Mesendoderm (in vitro differentiated cells): ENCODE measurements at places on chromosomes 3 and 15.

GRCh38 chr3:5035113-5035512, 55.9 kb downstream of the BHLHE40 start:
- no peak for DNase-seq
- peaks cover 2% of the 10 kb centered on the region for H3K4me1 ChIP-seq
- H3K27ac ChIP-seq: no peak overlapping the region
- H3K27me3 ChIP-seq: no peaks in the 10 kb centered on the region

DNA sequence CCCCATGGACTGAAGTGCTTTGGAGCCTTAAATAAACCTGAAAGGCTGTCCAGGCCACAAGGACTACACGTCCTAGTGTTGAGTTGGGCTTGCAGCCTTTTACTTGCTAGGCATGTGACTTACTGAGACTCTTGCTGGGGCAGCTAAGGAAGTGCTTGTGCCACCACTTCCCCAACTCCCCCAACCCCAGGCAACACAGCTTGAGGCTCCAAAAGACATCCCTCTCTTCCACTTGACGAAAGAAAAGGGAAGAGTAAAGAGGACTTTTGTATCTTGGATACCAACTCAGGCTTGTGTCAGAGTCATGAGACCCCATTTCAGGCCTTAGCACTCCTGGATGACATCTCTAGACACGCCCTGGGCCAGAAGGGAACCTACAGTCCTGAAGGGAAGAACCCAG, 109.8 kb downstream of the XRN1 start:
- no peaks in the 10 kb centered on the region for H3K36me3 ChIP-seq
- H3K27me3 ChIP-seq: no peaks in the 10 kb centered on the region
- no peak for DNase-seq
- no peaks in the 10 kb centered on the region for H3K4me1 ChIP-seq

DNA sequence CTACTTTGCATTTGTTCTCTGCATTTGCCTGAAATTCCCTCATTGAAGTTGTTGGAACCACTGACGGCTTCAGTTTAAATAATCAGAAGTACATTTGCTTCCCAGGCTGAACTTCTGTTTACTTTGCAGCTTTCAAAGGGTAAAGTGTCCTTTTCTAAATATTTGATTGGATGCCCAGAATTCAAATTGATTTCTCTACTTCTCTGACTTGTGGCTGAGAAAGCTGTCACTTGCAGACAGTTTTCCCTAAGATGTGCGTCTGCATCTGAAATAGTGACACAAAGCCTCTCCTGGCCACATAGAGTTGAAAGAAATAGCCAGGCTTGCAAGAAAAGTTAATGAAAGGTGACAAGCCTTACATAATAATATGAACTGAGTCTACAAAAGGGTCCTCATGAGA, 299.6 kb downstream of the THSD4 start:
- no peak overlapping the region for H3K4me3 ChIP-seq
- no peaks in the 10 kb centered on the region for H3K36me3 ChIP-seq
- H3K27me3 ChIP-seq: no peaks in the 10 kb centered on the region
- DNase-seq: no peak

DNA sequence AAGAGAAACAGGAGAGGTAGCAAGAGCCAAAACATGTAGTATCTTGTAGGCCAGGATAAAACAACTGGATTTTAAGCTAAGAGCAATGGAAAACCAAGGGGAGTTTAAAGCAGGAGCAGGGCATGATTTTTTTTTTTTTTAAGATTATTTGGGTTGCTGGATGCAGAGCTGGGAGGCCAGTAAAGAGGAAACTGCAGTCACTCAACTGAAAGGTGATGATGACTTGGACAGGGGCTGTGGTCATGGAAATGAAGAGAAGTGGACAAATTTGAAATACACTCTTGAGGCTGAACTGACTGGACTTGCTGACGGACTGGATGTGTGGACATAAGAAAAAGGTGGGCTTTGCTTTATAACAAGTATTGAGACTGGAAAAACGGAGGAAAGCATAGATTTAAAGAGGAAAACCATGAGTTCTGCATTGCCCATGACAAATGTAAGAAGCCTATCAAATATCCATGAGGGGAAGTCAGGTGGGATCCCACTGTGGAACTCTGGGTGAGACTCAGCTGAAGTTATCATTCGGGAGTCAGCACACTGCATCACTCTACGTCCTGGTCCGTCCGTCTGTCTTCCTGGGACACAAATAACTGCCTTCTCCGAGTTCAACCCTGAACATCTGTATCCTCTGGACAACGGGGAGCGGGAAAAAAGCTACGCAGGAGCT, 688 bp downstream of the XPC start:
- no peak for DNase-seq
- peak overlapping the region; percentile 94 for H3K4me3 ChIP-seq
- H3K4me1 ChIP-seq: peaks cover 5% of the 10 kb centered on the region
- no peaks in the 10 kb centered on the region for H3K27me3 ChIP-seq

DNA sequence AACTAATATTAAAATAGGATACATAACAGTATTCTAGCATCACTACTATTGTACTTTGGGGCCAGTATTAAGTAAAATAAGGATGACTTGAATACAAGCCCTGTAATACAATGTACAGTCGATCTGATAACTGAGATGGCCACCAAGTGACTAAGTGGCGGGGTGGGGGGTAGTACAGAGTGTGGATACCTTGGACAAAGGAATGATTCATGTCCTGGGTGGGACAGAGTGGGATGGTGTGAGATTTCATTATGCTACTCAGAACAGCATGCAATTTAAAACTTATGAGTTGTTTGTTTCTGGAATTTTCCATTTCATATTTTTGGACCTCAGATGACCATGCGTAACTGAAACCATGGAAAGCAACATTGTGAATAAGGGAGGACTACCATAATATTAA, 46.0 kb downstream of the SLC7A14 start:
- H3K36me3 ChIP-seq: no peaks in the 10 kb centered on the region
- no peak overlapping the region for H3K27ac ChIP-seq
- DNase-seq: no peak
- H3K4me3 ChIP-seq: no peak overlapping the region

DNA sequence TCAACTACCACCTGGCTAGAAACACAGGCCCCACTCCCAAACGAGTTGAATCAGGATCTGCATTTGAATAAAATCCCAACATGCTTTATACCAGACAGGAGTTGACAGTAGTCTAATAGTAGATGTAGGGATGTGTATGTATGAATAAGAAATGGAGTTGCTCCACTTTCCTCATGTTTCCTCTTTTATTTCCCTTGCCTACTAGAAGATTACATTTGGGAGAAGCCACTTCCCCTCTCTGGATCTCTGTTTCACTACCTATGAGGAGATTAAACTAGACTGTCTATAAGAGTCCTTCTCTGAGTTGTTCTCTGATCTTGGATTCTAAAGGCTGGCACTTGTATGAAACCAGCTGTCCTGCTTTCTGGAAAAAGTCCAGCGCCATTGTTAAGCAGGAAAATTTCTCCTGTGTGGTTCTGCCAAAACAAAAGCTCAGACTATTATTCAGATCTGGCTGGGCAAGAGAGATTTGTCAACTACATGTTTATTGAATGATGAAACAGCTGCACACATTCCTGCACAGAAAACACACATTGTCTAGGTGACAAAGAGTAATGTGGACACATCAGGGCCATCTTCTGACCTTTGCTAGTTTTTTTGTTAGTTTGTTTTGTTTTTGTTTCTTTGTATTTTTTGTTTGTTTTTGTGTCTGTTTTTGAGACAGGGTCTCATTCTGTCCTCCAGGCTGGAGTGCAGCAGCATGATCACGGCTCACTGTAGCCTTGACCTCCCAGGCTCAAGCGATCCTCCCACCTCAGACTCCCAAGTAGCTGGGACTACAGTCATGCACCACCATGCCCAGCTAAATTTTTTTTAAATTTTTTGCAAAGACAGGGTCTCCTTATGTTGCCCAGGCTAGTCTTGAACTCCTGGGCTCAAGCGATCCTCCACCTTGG, 29.9 kb downstream of the ACP3 start:
- no peak for DNase-seq
- H3K36me3 ChIP-seq: no peaks in the 10 kb centered on the region
- no peak overlapping the region for H3K27ac ChIP-seq
- H3K4me1 ChIP-seq: no peaks in the 10 kb centered on the region

DNA sequence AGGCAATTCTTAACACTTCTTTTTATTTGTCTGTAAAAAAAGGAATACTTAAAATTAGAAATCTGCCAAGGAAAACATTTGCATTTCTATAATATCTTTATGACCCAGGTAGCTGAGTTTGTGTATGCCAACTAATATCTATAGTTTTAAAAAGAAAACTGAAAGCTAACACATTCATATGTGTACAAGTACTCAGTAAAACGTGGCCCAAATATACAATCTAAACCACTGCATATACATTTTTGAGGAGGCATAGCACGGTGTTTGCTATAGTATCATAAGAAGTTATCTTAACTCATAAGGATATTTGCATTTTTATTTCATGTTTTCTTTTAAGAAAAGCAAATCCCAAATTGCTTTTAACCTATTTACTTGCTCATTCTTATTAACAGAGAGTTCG, 172.7 kb downstream of the ZBTB20 start:
- H3K36me3 ChIP-seq: no peaks in the 10 kb centered on the region
- DNase-seq: no peak

DNA sequence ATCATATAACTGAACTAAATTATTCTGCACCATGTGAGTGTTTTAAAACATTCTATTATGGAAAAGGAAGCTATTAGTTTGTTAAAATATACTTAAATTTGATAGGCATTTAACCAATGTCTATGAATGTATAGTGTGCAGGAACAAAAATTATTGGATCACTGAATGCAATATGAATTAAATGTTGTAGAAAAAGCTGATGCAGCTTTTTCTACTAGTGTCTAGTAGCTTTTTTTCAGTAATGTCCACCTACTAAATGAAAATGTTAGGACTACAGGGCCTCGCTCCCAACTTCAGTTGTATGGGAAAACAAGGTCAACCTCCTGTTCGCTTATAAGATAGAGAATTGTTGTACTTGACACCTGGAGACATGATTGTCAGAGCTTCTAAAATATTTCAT, 335.0 kb downstream of the MECOM start:
- H3K27ac ChIP-seq: no peak overlapping the region
- DNase-seq: no peak
- H3K36me3 ChIP-seq: no peaks in the 10 kb centered on the region
- no peaks in the 10 kb centered on the region for H3K27me3 ChIP-seq
- no peak overlapping the region for H3K4me3 ChIP-seq

DNA sequence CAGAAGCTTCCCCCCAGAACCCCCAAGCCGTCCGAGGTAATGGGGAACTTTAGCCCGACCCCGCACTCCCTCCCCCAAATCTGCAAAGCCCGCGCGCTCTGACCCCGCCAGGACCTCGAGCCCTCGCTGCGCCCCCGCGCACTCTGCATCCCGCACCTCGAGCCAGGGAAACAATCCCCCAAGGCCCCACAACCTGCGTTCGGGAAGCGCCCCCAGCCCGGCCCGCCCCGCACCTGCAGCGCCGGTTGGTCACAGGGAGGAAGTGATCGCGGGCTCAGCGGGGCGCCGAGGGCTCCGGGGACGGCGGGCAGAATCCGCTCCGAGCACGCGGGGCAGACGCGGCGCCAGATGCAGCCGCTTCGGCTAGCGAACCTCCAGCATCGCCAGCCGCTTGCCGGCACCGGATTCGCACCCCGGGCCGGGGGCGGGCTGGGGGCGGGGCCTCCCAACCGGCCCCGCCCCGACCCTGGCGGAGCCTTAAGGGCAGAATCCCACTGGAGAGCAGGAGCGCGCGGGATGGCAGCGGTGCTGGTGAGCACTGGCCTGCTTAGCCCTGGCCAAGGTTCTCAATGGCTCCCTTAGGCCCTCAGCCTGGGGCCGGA, at the start of gene CAMKV:
CAMKV (minus strand) TSS at position 382 of the 602 bp plus-strand sequence. CDS start 7,518 bp downstream, outside the sequence.
- no peak within 1 kb of the TSS for H3K4me3 ChIP-seq
- peak; percentile 58 for DNase-seq
- H3K36me3 ChIP-seq: no peaks in the 10 kb centered on the region
- H3K4me1 ChIP-seq: peaks cover 4% of the 10 kb centered on the region
- no peak within 1 kb of the TSS for H3K27ac ChIP-seq

DNA sequence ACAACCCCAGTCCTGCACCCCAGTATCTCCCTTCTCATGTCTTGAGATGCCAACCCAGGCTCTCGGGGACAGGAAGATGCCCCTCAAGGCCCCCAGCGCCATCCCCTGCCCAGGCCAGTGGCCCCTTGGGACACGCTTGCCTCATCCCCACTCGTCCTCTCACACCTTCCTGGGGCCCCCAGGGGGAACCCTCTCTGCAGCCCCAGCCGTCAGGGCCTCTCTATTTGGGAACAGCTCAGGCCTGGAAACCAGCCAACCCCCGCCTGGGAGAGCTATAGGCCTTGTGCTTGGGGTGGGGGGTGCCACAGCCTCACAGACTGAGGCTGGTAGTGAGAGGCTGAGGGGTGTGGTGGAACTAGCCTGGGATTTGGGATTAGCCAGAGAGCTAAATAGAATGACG, 7.8 kb downstream of the LINGO1 start:
- H3K4me1 ChIP-seq: peaks cover 9% of the 10 kb centered on the region
- H3K36me3 ChIP-seq: no peaks in the 10 kb centered on the region
- H3K27ac ChIP-seq: no peak overlapping the region
- no peak for DNase-seq
- no peaks in the 10 kb centered on the region for H3K27me3 ChIP-seq

DNA sequence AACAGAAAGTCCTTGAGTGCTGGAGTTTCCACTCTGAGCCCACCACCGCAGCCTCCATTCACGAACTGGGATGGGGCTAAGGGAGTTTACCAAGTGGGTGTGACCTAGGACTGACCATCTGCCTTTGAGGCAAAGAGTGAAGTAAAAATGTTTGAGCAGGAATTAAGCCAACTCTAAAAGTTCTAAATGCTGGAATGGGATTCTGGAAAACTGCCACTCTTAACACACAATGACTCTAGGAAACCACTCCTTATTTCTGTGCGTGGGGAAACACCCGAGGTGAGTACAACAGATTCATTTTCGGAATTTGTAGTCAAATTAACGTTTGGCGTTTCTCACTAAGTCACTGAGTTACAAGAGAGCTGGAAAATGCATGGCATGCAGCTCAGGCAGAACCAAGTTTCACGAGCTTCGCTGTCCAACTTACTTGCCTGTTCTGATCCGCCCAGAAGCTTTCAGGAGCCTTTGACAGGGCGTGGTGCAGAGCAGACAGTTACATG, 31.6 kb downstream of the ISL2 start:
- H3K27me3 ChIP-seq: no peaks in the 10 kb centered on the region
- no peaks in the 10 kb centered on the region for H3K4me1 ChIP-seq
- no peak overlapping the region for H3K4me3 ChIP-seq
- H3K27ac ChIP-seq: no peak overlapping the region

DNA sequence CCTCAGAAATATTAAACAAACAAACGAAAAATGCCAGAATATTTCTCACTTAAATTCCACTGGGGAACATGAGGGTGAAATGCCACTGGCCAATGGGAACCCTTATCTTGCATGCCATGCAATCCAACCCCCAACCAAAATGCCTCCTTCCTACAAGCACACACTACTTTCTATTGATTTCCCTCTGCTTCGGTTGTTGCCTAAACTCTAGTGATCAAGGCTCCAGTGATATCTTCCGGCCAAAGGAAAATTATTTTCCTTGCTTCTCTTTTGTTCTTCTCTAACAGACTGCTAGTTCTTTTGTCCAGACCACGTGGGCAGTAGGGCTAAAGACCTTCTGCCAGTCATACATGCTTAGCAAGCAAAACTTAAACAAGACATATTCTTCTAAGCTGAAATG, 115.7 kb downstream of the TMCC1 start:
- no peaks in the 10 kb centered on the region for H3K27me3 ChIP-seq
- H3K36me3 ChIP-seq: no peaks in the 10 kb centered on the region
- no peak overlapping the region for H3K4me3 ChIP-seq
- H3K4me1 ChIP-seq: no peaks in the 10 kb centered on the region
- peak; percentile 19 for DNase-seq
- no peak overlapping the region for H3K27ac ChIP-seq

GRCh38 chr3:156218353-156218744, 98.0 kb downstream of the KCNAB1 start:
- H3K4me1 ChIP-seq: no peaks in the 10 kb centered on the region
- no peaks in the 10 kb centered on the region for H3K36me3 ChIP-seq
- no peak overlapping the region for H3K4me3 ChIP-seq
- H3K27me3 ChIP-seq: no peaks in the 10 kb centered on the region
